Caco-2 (cell line): ENCODE measurements at places on chromosomes 13 and 19. TPM values are rescaled to one million over a fixed set of nuclear protein-coding genes. Genes with fewer than 3 reads are reported as not detected.

DNA sequence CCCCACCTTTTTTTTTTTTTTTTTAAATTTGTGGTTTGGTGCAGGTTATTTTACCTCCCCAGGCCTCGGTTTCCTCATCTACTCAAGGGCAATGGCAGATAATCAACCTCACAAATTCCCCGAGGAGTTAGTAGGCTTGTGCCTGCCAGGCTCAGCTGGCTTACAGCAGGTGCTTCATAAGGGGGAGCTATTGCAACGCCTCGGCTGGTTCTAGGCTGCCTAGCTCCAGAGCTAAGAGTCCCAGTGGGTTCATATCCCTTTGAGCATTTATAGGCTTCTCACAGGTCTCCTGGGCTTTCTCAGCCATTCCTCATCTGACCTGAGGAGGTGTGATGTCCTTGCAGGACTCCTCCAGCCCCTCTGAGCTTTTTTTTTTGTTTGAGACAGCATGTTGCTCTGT is 10.6 kb downstream of the BCKDHA start:
- DNase-seq: no peak

DNA sequence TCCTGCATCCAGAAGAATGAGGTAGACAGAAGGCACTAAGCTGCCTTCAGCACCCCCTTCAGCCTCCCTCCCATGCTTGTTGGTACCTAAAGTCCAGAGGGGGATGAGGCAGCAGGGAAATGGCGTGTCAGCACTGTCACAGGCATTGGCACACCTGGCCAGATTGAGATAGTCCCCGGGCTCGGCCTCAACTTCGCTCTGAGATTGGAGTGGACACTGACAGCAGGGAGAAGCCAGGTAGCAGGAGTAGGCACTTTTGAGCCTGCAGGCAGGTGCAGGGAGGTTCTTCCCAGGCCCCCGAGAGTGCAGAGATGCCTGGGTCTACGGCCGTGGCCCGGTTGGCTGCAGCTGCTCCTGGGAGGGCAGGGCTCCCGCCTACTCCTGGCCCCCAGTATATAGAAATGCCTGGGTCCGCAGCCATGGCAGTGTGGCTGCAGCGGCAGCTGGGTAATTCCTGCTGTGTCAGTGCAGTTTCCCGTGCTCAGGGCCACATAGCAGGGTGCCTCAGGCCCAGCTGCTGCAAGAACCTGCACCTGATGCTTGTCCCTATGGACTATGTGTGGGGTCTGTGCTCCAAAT is 160.3 kb downstream of the SLITRK6 start:
- DNase-seq: no peak

DNA sequence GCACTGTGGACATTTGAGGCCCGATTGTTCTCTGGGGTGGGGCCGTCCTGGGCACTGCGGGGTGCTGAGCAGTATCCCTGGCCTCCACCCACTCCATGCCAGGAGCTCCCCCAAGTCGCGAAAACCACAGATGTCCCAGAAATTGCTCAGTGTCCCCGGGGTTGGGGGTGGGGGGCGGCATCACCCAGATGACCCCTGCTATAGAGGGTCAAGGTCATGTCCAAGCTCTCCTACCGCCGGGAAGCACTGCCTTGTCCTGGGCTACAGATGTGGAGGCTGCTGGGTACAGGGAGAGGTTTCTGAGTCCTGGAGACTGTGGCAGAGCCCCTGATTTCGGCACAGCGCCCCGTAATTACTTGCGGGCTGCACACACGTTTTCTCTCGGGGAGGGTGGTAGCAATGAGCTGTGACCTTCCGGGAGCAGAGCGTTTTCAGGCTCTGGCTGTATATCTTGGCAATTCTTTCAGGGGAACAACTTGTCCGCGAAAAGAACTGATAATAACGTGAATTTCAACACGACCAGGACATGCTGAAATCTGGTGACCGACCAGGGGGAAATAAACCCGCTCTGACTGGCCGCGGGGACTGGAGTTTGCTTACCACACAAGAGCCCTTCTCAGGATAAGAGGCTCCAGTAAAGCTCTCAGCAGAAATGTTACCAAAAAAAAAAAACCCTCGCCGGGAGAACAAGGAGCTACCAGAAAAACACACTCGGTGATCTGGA is 68.1 kb downstream of the GNG7 start:
- no peak for DNase-seq

DNA sequence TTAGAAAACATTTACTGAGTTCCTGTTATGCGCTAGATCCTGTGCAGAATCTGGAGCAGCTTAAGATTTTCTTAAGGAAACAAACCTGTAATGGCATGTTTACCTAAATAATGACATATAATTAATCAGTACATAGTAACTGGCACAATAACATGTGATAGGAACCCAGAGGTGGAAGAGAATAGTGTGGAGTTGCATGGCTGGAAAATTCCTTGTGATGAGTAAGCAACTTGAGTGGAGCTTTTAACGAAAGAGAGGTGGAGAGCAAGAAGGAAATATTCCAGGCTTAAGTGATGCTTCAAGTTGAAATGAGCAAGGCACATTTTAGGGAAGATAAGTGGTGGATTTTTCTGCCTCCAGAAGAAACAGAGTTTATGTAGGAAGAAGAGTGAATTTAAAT is 9.2 kb upstream of the GPC5 start:
- no peak for DNase-seq

- peak; percentile 52 for DNase-seq
Measured at GRCh38 chr13:32165796-32166195, 134.2 kb downstream of the FRY start.

- no peak for DNase-seq
Measured at GRCh38 chr13:112844411-112844810, 124.6 kb upstream of the MCF2L start.

GRCh38 chr19:10639836-10640235 is 14.3 kb upstream of the ILF3 start:
- no peak for DNase-seq

GRCh38 chr19:38666663-38667511 is 19.4 kb downstream of the ACTN4 start:
- no peak for DNase-seq

GRCh38 chr13:43720780-43721397 is 65.9 kb downstream of the ENOX1 start:
- DNase-seq: no peak

- DNase-seq: no peak
Measured at GRCh38 chr19:4061178-4061682, 5.5 kb downstream of the ZBTB7A start.

DNA sequence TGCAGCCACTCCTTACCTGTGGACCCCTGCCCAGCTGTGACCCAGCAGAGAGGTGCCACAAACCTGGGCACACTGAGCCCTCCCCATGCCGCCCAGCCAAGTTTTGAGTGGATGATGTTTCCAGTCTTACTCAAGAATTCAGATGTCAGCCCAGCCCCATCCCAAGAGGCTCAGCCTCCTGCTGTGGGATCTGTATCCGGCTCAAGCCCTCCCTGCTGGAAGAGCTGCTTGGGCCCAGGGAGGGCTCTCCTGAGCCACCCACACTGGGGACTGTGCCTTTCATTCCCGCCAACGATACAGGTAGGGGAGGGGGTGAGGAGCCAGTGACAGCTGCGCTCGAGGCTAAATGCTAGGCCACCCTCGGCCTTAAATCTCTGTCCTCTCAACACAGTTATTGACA is 5.9 kb upstream of the SLC7A9 start:
- no peak for DNase-seq

DNA sequence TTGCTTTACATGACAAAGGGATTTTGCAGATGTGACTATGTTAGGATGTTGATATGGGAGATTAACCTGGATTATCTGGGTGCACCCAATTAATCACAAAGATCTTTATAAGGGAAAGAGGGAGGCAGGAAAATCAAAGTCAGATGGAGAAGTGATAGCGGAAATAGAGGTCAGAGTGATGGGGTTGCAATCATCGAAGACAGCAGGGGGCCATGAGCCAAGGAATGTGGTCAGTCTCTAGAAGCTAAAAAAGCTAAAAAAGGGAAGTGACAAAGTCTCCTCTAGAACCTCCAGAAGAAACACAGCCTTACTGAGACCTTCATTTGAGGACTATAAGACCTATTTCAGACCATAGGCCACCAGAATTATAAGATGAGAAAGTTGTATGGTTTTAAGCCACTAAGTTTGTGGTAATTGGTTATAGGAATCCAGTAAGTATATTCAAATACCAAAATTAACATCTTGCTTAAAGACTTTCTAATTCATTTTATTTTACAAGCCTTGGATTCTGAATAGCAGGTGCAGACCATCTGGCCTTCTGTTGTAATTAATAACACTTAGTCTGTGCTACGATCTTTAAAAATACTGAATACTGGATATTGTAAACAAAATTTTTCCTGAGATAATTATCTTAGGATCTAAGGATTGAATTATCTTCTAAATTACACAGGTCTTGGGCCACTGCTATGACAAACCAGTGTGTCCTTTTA is 493.4 kb upstream of the PCDH20 start:
- DNase-seq: no peak

GRCh38 chr19:49502866-49503581 is 6.8 kb downstream of the RPS11 start:
- DNase-seq: peak; percentile 73

GRCh38 chr13:107035778-107036177 is 467.8 kb upstream of the ARGLU1 start:
- DNase-seq: no peak

GRCh38 chr13:95005300-95005699 is 293.0 kb upstream of the SOX21 start:
- DNase-seq: no peak

GRCh38 chr13:99496184-99497142 is 4.8 kb upstream of the TM9SF2 start:
- DNase-seq: peak; percentile 85

DNA sequence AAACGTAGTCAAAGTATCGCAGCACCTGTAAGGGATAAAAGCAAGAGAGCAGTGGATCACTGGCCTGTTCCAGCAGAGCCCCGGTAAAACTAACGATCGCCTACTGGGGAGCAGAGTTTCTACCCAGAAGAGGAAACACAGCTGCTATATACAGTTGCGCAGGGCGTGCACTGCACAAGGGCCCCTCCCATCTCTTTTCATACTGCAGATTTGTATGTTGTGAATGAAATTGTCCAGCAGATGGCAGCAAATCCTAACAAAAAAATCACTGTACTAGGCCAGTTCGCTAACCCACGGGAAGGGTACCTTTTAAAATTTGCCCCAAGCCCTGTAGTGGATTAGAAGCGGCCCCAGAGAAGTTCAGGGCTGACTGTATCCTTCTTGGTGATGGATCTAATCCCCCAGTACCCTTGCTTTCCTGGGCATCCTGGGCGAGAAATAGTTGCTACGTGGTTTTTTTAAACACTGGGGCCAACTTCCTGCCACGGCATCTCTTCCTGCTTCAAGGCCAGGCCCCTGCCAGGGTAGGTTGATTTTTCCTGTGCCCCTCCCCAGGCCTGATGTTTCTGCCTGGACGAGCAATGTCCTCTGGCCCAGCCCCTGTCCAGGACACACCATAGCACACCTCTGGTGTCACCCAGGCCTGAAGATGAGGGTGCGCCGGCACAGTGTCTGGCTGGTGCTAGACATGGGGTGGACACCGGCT is 127.0 kb downstream of the IER2 start:
- DNase-seq: peak; percentile 54

DNA sequence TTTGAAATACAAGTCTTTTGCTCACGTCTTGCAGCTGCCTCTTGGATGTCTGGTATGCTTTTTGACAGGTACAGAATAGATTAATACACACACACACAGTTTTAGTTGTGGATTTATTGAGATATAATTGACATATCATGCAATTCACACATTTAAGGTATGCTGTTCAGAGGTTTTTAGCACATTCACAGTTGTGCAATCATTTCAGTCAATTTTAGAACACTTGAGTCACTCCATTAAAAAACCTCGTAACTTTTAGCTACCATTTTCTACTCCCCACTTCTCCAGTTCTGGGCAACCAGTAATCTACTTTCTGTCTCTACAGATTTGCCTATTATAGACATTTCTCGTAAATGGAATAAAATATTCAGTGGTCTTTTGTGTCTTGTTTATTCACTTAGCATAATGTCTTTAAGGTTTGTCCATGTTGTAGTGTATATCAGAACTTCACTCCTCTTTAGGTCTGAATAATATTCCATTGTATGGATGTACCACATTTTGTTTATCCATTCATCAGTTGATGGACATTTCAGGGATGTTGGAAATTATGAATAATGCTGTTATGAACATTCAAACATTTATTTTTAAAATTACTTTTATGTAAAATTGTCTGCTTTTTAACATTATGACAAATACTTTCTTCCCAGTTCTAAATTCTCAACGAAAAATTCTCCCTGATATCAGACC is 2.5 kb upstream of the ZMYM2 start:
- no peak for DNase-seq

DNA sequence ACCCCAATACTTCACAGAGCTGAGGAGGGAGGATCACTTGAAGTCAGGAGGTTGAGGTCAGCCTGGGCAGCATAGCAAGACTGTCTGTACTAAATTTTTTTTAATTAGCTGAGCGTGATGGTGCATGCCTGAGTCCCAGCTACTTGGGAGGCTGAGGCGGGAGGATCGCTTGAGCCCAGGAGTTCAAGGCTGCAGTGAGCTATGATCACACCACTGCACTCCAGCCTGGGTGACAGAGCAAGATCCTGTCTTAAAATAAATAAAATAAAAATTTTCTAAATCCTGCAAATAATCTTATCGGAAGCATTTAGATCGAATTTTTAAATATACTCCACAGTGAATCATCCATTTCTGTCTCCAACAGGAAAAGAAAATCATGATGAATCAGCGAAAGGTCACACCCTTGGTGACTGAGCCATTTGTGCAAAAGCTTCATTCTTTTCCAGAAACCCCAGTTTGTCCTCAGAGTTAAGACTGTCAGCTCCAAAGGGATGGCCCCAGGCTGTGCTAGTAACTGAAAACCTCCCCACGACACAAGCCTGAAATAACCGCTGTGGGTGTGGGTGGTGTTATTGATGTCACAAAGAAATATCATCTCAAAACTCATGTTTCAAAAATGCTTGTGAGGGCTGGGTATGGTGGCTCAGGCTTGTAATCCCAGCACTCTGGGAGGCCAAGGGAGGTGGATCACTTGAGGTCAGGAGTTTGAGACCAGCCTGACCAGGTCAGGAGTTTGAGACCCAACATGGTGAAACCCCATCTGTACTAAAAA is 167.6 kb downstream of the PTPRS start:
- no peak for DNase-seq

GRCh38 chr19:39878398-39878797 is 32.2 kb upstream of the FBL start:
- no peak for DNase-seq

DNA sequence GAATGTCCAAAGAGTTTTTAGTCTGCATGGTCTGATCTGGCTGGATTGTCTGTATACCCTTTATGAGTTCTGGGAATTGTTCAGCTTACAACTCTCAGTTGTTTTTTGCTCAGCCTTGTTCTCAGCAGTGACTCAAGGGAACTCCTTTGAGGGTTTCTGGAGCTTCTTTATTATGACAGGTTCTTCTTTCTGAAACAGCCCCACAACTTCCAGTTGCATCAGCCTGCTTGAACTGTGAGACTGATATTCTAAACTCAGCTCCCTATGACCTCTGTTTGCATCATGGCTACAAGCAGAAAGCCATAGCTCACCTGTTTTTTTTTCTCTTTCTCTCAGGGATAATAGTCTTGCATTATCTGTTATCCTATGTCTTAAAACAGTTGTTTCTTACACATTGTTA is 85.0 kb downstream of the TDRD3 start:
- DNase-seq: no peak

MEF2B gene
- 0.82 and 1.5 TPM in 2 replicates for total RNA-seq

NLRP4 gene
- not detected in 2 replicates for total RNA-seq

PRSS57 gene
- not detected in 2 replicates for total RNA-seq

ZNF726 gene
- not detected in 2 replicates for total RNA-seq

B3GNT8 gene
- 3.1 and 3.7 TPM in 2 replicates for total RNA-seq

LILRB4 gene
- total RNA-seq: not detected in 2 replicates

PNMA8B gene
- total RNA-seq: 0.11 TPM in 1 of 2 replicates, not detected in the other

PCCA gene
- total RNA-seq: 38.5 and 39.9 TPM in 2 replicates

FCGBP gene
- total RNA-seq: 0.16 and 0.26 TPM in 2 replicates
